Kidney (tissue), 22 donors: ENCODE measurements at places on chromosomes 2 and 18.

GRCh38 chr18:75183524-75183923 is 25.4 kb downstream of the PTGR3 start:
- no peak for DNase-seq

DNA sequence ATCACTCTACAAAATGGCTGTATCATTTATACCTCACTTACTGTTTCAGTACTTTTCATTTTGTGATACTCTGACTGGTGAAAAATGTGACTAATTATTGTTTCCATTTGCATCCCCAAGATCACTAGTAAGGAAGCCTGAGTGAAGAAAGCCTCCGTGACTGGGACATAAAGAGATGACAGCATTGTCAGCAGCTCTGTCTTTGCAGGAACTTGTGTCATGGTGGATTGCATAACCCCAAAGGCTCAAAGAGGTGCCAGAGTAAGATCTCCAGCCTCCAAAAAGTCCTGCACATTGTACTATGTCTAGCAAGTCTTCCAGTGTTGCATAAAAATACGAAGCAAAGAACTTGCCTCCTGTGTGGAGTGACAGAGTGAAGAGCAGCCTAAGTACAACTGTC is 187.5 kb upstream of the CRIM1 start:
- DNase-seq, result no peak

GRCh38 chr18:8793445-8794155 is 88.2 kb downstream of the MTCL1 start:
- no peak for DNase-seq

GRCh38 chr2:208648368-208648767 is 241.8 kb downstream of the PTH2R start:
- DNase-seq, result no peak

DNA sequence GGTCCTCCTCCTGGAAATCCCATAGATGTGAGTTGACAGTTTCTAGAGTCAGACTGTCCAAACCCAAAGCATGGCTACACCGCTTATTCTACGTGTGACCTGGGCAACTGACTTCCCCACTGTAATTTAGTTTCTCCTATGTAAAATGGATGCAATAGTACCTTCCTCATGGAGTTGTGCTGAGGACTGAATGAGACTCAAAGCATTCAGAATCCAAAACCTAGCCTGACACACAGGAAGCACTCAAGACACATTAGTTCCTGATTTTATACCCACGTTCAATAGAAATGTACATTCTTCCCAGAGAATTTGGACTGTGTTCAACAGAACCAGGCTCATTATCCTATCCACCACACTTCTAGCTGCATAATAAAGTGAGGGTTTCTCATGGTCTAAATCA is 88.8 kb downstream of the STK39 start:
- DNase-seq, result no peak

GRCh38 chr18:49666045-49666775 is 104.4 kb downstream of the LIPG start:
- no peak for DNase-seq

- no peak for DNase-seq
Observed at GRCh38 chr2:176535467-176536113, 266.3 kb downstream of the MTX2 start.

DNA sequence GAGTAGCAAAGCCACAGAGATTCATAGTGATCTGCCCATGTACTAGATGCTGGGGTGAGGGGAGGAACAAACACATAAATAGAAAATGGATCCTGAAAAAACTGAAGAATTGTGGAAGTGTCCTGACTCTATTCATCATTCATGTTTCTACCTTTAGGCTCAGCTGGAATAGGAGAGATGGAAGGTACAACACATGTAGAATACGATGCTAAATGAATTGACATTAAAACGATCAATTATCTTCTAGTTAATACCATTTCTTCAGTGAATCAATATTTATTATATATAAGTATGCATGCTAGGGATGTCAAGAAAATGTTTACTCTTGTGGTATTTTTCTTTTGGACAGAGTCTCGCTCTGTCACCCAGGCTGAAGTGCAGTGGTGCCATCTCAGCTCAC is 159.1 kb downstream of the IRS1 start:
- DNase-seq, result no peak

GRCh38 chr18:41681138-41681880 is 273.7 kb upstream of the PIK3C3 start:
- DNase-seq, result no peak

DNA sequence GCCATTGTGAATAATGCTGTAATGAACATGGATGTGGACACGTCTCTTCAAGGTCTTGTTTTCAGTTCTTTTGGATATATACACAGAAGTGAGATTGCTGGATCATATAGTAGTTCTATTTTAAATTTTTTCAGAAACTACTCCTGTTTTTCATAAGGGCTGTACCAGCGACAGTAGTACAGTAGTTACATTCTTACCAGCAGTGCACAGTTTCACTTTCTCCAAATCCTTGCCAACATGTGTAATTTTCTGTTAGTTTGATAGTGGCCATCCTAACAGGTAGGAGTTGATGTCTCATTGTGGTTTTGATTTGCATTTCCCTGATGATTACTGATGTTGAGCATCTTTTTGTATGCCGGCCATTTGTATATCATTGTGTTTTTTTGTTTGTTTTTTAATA is 81.7 kb downstream of the EPC2 start:
- no peak for DNase-seq

- DNase-seq, result no peak
Observed at GRCh38 chr2:20916604-20917286, 93.8 kb upstream of the LDAH start.

DNA sequence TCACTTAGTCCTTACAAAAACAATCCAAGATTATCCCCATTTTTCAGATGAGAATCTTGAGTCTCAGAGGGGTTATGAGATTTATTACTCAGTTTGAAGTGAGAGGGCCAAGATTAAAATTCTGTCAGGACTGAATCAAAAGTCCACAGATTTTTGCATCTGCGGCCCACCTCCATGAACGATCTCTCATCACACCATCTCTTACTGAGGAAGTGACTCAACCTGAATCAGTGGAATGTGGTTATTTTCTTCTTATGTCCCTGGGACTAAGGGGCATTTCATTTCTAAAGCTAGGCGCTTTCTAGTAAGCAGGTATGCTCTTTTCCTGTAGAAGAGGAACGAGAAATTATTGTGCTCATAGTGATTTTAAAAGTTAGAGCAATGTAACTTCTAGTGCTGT is 360.3 kb upstream of the SPHKAP start:
- no peak for DNase-seq

DNA sequence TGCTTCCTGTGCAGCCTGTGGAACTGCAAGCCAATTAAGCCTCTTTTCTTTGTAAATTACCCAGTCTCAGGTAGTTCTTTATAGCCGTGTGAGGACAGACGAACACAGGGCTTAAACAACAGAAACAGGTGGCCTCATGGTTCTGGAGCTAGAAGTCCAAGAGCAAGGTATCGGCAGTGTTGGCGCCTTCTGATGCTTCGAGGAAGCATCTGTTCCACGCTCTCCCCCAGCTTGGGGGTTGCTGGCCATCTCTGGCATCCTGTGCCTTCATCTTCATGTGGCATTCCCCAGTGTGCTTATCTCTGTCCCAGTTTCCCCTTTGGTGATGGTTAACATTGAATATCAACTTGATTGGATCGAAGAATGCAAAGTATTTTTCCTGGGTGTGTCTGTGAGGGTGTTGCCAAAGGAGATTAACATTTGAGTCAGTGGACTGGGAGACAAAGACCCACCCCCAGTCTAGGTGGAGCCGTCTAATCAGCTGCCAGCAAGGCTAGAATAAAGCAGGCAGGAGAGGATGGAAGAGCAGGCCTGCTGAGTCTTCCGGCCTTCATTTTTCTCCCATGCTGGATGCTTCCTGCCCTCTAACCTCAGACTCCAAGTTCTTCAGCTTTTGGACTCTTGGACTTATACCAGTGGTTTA is 287.6 kb downstream of the PHLPP1 start:
- no peak for DNase-seq

GRCh38 chr2:60549928-60550177 is 3.6 kb downstream of the BCL11A start:
- DNase-seq, result no peak

DNA sequence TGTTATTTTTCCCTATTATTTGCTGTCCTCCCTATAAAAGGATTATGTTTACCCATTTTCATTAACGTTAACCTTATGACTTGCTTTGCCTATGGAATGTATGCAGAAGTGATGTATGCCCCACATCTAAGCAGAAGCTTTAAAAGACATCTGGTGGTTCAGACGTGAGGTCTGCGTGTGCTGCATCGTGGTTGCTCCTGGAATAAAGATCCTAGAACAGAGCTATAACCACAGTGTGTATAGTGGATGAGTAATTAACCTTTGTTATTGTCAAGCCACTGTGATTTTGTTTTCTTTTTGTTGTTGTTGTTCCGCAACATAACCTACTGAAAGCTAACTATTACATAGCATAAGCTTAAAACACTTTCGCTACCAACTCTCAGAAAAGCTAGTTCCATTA is 20.9 kb upstream of the CFAP36 start:
- DNase-seq, result no peak

GRCh38 chr2:10889651-10890215 is 22.0 kb upstream of the KCNF1 start:
- DNase-seq, result no peak

GRCh38 chr18:79399275-79400081 is 3.7 kb downstream of the NFATC1 start:
- no peak for DNase-seq

DNA sequence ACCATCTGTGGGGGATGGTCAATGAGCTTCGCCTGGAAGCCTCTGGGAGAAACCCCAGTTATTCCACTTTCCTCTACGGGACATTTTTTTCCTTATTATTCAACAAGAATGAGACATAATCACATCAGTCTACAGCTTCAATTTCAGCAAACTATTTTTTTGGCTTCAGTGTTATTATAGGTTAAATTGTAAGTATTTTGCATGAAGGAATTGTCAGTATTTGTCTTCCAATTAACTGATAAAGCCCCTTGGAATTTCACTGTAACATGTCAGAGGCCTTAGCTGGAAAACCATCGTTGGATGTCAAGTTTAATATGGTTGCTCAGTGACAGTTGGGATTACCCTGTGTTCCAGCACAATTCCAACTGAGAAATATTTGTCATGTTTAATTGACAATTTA is 480.9 kb upstream of the CHST9 start:
- DNase-seq, result no peak

DNA sequence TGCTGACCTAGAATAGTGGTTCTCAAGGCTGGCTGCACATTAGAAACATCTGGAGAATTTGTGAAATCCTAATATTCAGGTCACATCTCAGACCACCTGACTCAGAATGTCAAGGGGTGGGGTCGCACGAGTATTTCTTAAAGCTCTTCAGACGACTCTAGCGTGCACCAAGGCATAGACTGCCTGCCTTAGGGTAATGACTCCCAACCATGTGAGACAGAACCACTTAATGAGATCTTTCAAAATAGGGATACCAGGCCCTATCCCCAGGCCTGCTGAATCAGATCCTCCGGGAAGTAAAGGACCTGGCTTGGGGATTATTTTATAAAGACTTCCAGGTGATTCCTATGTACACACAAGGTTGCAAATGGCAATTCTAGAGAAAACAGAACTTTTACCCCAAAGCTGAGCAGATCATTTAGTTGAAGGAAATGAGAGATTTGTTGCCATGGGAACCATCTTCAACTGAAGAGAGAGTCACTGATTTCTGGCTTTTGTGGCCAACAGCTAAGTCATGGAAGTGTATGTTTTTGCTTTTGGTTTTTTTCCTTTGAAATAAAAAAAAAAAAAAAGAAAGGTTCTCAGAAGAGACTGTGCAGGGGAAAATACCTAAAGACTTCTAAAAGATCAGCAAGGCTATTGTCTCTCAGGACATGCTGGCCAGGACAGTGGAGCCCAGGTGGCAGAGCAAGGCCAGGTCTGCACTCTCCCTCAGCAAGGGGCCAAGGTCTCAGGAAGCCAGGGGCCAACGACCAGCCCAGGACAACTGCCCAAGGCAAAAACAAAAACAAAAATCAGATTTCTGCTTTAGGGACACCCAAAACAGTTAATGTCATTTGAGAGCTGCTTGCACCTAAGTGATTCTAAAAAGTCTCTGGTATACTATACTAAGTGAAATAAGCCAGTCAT is 15.3 kb upstream of the LOXHD1 start:
- DNase-seq, result no peak

DNA sequence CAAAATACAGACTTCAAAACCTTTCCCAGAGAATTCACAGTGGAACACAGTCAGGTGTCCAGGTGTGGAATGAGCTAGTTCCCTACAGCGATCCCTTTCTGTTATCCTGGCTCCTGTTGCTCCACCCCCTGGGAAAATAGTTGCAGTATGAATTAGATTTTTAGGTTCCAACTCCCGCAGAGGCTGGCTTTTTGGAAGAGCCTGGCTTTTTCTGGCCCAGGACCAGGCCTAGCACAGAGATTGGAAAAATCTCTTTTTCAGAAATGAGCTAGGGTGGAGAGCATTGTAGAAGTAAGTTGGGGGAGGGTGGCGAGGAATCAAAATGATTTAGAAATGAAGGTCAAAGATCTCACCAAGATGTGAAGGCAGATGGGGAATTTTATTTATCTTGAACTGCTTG is 27.1 kb downstream of the COL5A2 start:
- no peak for DNase-seq

DNA sequence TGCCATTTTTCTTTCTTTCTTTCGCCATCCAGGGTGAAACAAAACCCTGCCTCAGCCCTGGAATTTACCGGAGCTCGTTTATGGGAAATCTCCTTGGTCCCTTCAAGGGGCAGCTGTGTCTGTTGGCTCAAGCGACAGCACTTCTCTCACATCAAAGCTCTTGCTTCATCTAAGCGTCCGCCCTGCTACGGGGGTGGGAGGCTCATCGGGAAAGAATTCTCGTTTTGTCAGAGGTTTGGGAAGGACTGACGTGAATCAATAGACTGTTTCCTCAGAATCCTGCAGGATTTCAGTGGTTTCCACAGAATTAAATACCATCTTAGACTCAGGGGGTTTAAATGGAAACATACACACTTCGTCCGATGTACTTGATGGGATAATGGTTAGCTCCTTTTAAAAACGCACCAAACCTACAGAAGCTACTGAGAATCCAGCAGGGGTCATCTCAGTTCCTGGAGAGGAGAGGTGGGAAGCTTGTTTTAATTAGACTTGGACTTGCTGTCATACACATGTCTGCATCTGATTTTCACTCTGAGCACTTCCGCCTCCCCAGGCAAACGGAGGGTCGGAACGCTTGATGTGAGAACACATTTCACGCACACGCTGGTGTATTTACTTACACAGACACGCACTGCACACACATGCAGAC is 91.6 kb downstream of the ASB1 start:
- peak; percentile 23 for DNase-seq

DNA sequence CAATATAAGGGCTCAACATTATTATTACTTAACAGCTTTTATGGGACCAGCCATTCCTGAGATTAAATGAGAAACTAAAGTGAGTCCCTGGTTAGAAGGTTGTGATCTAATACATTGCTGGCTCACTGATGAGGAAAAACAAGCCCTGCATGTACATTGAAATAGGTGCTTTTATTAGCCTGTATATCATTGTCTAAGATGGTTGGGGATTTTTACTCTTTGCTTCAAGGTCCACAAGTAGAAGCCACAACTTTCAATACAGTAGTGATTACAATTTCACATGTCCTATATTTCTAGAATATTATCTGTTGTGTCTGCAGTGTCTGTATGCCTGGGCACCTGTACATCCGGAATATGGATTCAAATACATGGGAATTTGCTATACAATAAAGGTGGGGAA is 104.1 kb upstream of the FZD5 start:
- DNase-seq, result no peak
